ENCODE measurements at places on chromosomes 12 and 14. TPM values are rescaled to one million over a fixed set of nuclear protein-coding genes. Genes with fewer than 3 reads are reported as not detected.

GRCh38 chr14:22689199-22689598 lies 45.0 kb upstream of the OR6J1 start:
- DNase-seq = no peak

FAR2 gene
- total RNA-seq = 12.7 TPM

GRCh38 chr12:132886529-132887477 lies 602 bp downstream of the CHFR start:
- no peak for DNase-seq

PPP1R36 gene
- total RNA-seq = not detected

- no peak for DNase-seq
Observed at GRCh38 chr12:124548854-124549378, 18.5 kb downstream of the NCOR2 start.

DNA sequence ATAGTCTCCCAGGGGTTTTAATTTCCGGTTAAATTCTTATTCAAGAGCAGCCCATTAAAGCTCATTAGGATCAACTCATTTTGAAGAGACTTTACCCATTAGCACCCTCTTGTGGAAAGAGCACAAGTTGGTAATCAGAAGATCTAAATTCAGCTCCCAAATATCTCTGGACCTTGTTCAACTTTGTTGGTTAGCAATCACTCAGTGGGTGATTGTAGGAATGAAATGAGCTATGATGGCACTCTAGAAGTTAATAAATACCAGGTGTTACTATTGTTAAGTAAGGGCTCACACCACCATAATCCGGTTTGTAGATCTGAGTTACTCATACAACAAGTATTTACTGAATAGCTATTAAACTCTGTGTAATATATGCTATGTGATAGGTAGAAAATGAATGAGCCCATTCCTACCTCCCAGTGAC lies 42.9 kb downstream of the TRIP11 start:
- peak; percentile 14 for DNase-seq

- DNase-seq = no peak
Observed at GRCh38 chr12:94763462-94763861, 113.1 kb upstream of the TMCC3 start.

RD3L gene
- total RNA-seq = not detected

DNA sequence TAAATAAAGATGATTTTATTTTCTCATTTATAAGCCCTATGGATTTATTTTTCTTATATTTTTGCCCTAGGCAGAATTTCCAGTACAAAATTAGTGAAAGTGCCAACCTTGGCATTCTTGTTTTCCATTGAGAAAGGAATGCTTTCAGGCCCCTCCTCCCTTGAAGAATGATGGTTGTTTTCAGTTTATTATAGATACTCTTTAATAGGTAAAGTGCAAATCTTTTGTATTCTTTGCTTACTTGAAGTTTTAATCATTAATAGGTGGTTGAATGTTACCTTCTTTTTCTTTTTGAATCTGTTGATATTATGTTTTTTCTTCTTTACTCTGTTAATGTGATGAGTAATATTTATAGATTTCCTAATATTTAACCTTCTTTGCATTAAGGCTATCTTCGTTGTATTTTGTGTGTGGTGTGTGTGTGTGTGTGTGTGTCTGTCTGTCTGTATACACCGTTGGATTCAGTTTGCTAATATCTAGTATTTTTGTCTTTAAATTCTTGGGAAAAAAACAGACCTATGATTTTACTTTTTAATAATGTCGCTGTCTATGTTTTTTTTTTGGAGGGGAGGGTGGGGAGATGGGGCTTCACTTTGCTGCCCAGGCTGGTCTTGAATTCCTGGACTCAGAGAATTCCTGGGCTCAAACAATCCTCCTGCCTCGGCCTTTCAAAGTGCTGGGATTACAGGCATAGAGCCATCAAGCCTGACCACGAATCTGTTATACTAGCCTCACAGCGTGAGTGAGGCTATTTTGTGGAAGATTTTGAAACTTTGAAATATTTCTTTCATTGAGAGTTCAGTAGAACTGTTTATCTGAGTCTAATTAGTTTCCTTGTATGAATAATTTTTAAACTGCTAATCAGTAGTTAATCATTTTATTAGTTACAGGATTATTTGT lies 13.5 kb downstream of the SRGAP1 start:
- no peak for DNase-seq

LRRC9 gene
- total RNA-seq = not detected

PNMA1 gene
- total RNA-seq = 24.8 TPM

- no peak for DNase-seq
Observed at GRCh38 chr14:68946489-68946822, 32.6 kb downstream of the ACTN1 start.

- no peak for DNase-seq
Observed at GRCh38 chr12:50859621-50860310, 17.0 kb downstream of the TMPRSS12 start.

IGF1 gene
- total RNA-seq = 5.9 TPM

- DNase-seq = no peak
Observed at GRCh38 chr12:5692850-5693249, 252.2 kb downstream of the ANO2 start.

CNTN1 gene
- not detected for total RNA-seq

RNASE4 gene
- total RNA-seq = 0.29 TPM

- DNase-seq = no peak
Observed at GRCh38 chr12:22286569-22286968, 47.9 kb downstream of the ST8SIA1 start.

- no peak for DNase-seq
Observed at GRCh38 chr12:54369597-54370131, 5.4 kb upstream of the GPR84 start.

DAO gene
- not detected for total RNA-seq

DNA sequence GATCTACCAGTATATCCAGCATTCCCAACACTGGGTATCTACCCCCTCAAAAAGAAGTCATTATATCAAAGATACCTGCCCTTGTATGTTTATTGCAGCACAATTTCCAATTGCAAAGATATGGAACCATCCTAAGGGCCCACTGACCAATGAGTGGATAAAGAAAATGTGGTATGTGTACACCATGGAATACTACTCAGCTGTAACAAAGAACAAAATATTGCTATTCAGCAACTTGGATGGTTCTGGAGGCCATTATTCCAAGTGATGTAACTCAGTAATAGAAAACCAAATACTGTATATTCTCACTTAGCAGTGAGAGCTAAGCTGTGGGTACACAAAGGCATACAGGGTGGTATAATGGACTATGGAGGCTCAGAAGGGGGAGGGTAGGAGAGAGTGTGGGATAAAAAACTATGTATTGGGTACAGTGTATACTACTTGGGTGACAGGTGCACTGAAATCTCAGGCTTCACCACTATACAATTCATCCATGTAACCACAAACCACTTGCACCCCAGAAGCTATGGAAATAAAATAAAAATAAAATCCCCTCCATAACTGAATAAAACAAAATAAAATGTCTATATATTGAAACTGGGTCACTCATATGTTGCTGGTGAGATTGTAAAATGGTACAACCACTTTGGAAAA lies 34.7 kb upstream of the STK38L start:
- no peak for DNase-seq

GRCh38 chr12:32233568-32233967 lies 126.9 kb downstream of the BICD1 start:
- DNase-seq = no peak

GRCh38 chr12:57430112-57430930 lies 522 bp downstream of the R3HDM2 start:
- DNase-seq = peak; percentile 94

- peak; percentile 66 for DNase-seq
Observed at GRCh38 chr12:132560364-132560613, 50.1 kb downstream of the LRCOL1 start.

DNA sequence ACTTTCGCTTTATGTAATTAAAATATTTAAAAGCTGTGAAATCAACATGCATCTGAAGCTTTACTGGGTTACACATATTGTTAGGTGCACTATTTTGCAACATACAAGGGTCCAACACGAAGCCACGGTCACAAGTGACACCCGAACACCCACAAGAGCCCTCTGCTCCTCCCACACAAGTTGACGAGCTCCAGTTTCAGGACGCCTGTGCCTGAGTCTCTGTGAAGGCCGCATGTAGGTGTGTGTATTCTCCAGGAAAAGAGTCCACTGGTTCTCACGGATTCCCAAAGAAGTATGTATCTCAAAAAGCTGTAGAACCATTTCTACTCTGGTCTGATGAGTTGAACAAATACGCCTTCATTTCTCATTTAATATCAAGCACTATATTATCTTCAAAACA lies 12.0 kb downstream of the SLC15A4 start:
- DNase-seq = no peak

- DNase-seq = no peak
Observed at GRCh38 chr14:57087841-57088240, 180.9 kb downstream of the EXOC5 start.
